Stimulated activated CD4-positive, alpha-beta T cell treated with anti-CD3 and anti-CD28 coated beads, Interleukin-1b, Interleukin-23, amount 100 ng/mL, for 1 hour (primary cell): ENCODE measurements at places on chromosomes 16 and 17.

GRCh38 chr16:8572919-8573724 is 17.2 kb downstream of the TMEM114 start:
- no peak for DNase-seq

DNA sequence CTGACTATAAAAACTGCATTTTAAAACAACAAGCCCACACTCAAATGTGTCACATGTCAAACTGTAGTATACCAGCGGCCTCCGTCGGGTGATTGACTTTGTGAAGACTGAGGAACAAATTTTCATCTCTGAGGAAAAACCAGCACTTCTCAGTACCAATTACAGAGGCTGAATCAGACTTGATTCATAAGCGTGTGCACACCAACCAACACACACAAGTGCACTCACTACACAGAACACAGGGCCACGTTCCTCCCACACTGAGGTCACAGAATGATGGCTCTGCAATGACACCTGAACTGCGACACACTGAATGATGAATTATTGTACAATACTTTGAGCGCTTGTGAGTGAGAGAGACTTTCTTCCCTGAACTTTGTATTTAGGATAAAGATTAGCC is 29.6 kb downstream of the XPO6 start:
- no peak for DNase-seq

- DNase-seq, result no peak
These were observed 772 bp downstream of the PRSS53 start for GRCh38 chr16:31087971-31088370.

GRCh38 chr17:57463103-57463885 is 207.0 kb downstream of the MSI2 start:
- DNase-seq, result peak; percentile 62

- DNase-seq, result peak; percentile 68
These were observed 891 bp downstream of the CORO1A start for GRCh38 chr16:30184096-30184890.

DNA sequence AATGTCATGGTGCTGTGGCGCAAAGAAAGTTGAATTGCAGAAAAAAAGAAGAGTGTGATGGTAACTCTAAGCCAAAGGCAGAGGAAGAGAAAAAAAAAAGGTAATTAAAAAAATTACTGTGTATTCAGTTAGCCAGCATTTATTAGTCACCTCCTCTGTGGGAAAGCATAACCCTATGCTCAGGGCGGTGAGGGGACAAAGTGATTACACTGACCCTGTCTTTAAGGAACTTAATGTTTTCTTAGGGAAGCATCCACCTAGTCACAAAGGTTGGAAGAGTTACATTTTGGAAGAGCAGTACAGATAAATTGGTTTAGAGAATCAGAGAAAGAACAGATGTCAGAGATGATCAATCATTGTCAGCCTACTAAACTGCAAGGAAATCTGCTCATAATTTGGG is 410.3 kb downstream of the CDH11 start:
- no peak for DNase-seq

DNA sequence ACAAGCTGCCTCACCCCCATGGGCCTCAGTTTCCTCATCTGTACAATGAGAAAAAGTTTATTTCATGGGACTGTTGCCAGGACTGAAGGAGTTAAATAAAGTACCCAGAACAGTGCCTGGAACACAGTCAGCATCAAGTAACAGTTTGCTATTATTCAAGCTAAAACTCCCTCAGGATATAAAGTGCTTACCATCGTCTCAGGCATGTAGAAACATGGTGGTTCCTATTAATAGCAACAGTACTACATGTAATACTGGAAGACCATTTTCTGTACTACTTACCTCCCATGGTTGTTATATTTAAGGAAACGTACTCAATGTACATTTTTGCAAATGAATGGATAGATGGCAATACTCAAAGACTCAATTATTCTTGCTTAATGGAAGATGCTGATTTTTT is 93.4 kb downstream of the NCOR1 start:
- DNase-seq, result no peak

DNA sequence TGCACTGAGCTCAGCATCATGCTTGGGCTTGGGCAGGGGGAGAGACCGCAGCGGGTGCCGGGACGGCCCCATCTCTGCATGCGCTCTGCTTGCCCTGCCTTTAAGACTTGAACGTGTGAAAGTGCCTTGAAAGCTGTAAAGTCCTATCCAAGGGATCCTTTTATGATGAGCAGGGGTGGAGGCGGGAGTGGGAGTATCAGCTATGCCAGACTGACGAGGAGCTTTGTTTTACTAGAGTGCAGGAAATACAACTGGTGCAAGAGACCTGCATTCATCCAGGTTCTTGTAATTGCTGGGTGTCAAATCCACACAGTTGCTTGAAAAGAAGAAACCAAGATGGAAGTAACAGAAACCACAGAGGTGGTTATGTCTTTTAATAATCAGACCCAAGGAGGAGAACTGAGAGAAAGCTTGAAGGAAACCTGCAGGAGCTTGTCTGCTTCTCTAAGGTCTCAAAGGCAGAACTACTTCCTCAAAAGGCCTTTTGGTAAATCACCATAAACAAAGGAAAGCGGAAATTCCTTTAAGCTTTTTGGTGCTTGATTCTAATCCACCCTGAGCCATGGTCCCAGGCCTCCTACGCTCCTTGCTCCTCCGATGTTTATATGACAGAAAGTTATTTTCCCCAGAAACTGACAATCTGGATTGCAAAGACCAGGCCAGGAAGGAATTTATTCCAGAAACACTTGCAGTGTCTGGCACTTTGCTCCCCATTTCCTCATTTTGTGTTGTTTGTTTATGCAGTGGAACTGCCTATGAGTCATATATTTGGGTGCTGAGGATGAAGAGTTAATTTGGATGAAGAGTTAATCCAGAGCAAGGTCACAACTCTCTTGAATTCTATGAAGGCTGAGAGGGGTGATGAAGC is 51.3 kb upstream of the FBXO47 start:
- no peak for DNase-seq

GRCh38 chr16:21600031-21600773 is 825 bp downstream of the METTL9 start:
- DNase-seq, result no peak

- DNase-seq, result no peak
These were observed 119.6 kb downstream of the SPAG9 start for GRCh38 chr17:51000835-51001638.

- no peak for DNase-seq
These were observed 101.0 kb downstream of the METRNL start for GRCh38 chr17:83180264-83180995.

- no peak for DNase-seq
These were observed 1426.5 kb downstream of the CDH11 start for GRCh38 chr16:63695347-63695746.

DNA sequence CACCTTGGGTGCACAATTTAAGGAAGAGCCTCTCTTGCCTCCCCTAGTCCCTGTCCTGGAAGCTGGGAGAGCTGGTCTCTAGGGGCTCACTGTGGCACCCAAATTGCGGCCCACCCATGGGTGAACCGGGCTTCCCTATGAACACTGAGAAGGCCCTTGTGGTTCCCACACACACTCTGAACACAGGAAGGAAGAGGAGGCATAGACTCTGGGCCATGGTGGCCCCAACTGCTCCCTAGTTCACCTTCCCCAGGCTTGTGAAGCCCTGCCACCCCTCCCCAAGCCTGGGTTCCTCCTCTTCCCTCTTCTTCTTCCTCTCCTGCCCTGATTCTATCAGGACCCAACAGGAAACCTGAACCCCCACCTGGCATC is 10.5 kb downstream of the SREBF1 start:
- no peak for DNase-seq

- DNase-seq, result peak; percentile 45
These were observed 15.6 kb upstream of the AURKB start for GRCh38 chr17:8225813-8226535.

GRCh38 chr16:57357330-57358085 is 1.1 kb upstream of the CCL22 start:
- no peak for DNase-seq
